CD4-positive, alpha-beta T cell treated with Interleukin-17A for 4 hours (primary cell): ENCODE measurements at places on chromosomes 4 and X.

DNA sequence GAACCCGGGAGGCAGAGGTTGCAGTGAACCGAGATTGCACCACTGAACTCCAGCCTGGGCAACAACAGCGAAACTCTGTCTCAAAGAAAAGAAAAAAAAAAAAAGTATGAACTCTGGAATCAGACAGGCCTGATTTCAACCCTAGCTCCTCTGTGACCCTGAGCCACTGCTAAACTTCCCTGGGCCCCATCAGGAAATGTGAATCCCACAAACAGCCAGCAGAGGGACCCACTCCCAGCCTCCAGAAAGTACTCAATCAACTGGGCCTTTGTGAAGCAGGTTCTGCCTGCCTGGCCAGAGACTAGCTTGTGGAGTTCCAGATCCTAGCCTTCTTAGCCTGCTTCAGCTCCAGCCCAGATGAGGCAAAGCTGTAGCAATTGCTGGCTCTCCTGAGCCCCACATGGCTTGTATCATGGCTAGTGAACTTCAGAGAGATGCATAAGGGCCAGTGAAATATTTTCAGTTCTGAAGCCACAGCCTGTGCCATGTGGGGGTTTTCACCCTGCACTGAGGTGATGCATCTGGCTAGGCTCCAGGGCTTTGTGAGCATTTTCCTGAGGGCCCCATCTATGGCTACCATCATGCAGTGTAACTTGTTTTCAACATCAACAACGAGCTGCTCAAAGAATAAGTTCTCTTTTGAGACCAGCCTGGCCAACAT, 7.2 kb upstream of the IDS start:
- DNase-seq = peak; percentile 72

DNA sequence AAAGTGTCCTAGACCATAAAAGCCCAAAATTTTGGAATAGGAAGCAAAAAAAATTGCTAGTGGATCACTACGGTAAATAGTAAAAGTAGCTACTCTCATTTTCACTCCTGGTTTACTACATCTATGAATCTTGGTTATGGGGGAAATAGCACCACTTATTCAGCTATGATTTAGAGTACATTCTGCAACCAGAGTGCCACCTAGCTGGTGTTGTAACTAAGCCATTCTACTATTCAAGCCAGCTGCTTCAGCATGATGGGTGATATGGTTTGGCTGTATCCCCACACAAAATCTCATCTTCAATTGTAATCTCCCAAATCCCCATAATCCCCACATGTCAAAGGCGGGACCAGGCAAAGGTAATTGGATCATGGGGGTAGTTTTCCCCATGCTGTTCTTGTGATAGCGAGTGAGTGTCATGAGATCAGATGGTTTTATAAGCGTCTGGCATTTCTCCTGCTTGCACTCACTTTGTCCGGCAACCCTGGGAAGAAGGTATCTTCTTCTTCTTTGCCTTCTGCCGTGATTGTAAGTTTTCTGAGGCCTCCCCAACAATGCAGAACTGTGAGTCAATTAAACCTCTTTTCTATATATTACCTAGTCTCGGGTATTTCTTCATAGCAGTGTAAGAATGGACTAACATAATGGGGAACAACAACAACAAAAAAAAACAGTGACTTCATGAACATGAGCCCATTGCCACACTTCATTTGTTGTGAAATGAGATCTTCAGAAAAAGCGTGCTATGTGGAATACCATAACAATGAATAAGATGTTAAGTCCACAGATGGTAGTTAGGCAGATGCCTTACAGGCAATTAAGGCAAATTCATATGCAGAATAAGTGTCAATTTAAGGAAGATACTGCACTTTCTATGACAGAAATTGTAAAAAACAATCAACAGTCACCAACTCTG, 280.1 kb downstream of the PABPC4L start:
- DNase-seq = no peak

DNA sequence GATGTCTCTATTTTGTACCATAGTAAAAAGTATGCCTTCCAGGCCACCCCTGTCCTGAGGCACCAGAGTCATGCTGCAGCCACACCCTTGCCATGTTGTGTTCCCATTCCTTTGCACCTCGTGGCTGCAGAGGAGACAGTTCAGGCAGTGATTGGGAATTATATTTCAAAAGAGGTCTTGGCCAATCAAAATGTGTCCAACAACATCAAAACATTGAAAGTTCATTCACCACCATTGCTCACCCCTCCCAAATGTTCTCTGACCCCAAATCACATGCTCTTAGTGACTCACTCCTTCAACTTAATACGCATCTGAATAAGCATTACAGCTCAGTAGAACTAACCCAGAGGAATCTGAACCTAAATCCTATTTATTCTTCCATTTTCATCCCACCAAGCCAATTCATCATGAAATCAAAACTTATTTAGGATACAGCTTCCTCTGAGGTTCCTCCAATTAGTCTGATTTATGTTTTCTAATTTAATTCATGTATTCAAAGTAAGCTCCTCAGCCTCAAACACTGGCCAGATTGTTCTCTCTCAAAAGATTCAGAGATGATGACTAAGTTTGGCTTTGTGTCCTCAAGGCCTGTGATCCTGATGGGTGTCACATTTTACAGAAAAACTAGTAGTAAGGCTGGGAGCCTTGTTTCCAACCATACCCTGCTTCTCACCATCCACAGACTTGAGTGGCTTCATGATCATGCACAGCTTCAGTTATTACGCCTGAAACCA, 323.2 kb upstream of the INTU start:
- DNase-seq = no peak

DNA sequence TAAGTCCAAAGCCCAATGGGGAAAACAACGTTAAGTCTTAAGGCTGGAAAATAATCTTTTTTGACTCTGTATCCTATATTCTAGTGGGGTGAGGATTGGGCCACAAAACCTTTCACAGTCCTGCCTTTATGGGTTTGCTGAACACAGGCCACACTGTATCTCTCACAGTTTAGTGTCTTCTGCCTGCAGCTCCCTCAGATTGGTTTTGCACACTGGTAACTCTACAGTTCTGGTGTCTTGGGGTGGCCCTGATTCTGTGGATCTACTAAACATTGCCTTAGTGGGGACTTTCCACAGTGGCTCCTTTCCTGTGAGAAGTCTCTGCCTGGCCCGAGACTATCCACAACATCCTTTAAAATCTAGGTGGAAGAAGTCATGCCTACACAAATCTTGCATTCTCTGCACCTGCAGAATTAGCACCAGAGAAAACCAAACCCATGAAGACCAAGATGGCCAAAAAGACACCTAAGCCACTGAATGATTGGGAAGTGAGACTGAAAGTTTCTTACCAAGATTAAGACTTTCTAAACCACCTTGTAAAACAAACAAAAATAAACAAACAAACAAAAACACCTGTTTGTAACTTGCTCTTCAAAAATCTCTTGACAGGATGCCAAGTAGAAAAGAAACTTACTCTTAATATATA, 150.4 kb upstream of the PCDH10 start:
- no peak for DNase-seq

GRCh38 chrX:13487731-13488505, 81.5 kb upstream of the EGFL6 start:
- DNase-seq = peak; percentile 64

- DNase-seq = no peak
Observed at GRCh38 chr4:10160281-10160856, 43.8 kb upstream of the WDR1 start.

- DNase-seq = no peak
Observed at GRCh38 chrX:41116948-41117347, 31.7 kb downstream of the USP9X start.

- DNase-seq = no peak
Observed at GRCh38 chr4:47326025-47326424, 137.5 kb downstream of the COMMD8 start.

DNA sequence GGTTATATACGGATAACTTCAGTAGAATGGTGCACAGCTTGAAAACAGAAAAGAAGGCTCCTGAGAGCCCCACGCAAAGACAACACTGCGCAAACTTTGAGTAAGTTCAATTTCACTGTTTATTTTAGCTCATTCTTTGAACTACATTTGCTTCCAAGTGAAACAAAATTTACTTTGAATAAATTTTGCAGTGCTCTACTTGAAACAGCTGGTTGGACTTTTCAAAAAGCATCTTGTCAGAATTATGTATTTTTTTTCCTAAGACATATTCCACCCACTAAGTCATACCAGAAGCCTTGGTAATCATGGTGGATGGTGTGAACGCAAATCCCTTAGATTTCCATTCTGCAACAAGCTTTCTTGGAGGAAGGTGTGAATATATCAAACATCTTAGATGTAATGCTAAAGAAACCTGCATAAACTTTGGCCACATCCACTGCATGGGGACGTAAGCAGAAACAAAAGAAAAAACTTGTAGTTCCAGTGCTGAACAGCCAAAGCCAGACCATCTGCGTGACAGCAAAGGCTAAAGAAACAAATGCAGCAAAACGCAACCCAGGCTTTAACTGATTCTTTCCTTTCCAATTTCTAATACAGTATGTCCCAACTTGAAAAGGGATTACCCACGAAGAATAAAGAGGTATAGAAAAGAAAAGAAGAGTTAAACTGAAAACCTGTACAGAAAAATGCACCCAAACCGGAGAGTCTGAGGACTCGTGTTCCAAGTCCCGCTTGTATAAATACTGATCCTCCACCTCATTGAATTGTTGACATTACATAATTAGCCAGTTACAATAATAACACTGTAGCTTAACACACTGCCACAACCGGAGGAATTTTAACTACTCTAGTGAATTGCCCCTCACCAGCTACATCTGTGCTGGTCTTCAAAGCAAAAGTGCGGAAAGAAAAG, 90.9 kb downstream of the SH3RF1 start:
- no peak for DNase-seq

DNA sequence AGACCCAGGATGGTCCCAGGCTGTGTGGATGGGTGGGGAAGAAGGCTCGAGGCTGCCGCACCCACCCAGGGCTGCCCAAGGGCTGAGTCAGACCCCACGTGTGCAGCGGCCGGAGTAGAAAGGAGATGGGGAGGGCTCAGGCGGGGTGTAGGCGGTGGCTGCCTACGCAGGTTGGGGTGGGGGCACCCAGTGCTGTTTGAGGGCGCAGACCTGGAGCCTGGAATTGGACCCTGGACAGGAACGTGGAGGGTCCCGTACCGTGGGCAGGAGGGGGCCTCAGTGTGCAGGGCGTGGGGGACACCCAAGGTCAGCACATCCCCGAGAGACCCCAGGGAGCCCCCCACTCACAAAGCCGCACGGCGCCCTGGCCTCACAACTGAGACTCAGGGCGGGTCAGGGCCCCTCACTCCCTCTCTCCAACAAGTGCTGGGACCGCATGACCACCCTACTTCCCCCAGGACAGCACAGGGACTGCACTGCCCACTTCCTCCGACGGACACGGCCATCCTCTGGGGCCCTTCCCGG, 79.9 kb downstream of the FAM53A start:
- peak; percentile 2 for DNase-seq

- DNase-seq = peak; percentile 76
Observed at GRCh38 chr4:37780444-37781130, 45.9 kb upstream of the PGM2 start.

- no peak for DNase-seq
Observed at GRCh38 chrX:80929251-80929650, 119.6 kb upstream of the BRWD3 start.

DNA sequence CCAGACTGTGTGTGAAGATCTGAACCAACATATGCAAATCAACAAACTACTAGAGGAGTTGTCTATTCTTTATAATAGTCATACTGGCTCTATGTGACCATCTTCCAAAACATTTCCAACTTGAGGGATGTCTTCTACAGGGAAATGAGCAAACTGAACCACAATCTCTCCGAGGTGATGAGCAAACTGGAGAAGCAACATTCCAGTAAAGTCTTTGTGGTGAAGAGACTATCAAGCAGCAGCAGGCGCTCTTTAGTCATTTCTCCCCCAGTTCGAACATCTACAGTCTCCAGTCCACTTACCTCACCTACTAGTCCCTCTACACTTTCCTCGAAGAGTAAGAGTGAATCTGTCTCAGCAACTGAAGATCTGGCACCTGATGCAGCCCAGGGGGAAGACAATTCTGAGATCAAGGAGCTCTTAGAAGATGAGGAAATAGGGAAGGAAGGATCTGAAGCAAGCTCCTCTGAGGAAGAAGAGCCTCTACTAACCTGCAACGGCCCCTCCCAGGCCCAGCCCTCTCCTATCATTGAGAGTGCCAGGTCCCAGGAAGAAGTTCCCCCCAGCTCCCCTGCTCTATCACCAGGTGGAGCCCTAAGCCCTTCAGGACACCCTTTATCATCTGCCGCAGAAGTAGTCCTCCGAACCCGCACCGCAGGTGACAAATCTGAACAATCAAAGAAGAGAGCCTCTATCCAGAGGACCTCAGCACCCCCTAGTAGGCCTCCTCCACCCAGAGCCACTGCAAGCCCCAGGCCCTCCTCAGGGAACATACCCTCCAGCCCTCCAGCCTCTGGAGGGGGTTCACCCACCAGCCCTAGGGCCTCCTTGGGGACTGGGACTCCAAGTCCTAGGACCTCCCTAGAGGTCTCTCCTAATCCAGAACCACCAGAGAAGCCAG, 98.1 kb downstream of the HNRNPD start:
- no peak for DNase-seq

- no peak for DNase-seq
Observed at GRCh38 chr4:79150820-79151416, 174.9 kb downstream of the NAA11 start.

- no peak for DNase-seq
Observed at GRCh38 chr4:152619556-152619955, 60.2 kb downstream of the TMEM154 start.

GRCh38 chr4:76781698-76782595, 116.0 kb downstream of the SOWAHB start:
- no peak for DNase-seq

GRCh38 chrX:54808109-54808604, 612 bp downstream of the MAGED2 start:
- DNase-seq = peak; percentile 60
